Stromal cell of bone marrow (primary cell): ENCODE measurements at places on chromosomes 1 and 21.

DNA sequence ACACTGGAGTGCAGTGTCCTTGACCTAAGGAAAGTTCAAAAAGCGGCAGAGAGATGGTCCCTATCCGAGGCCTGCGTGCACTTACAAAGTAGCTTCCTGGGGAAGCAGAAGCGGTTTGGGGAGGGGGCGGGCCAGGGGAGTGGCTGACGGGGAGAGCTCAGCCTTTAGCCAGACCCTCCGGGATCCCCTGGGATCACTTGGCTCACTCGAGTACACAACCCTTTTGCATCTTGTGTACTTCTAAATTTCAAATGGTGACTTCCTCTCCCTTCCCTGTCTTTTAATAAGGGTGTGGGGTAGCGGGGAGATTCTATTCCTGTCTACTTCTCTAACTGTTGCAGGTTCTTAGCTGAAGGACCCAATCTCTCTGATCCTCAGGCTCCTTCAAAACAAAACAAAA is 18.1 kb upstream of the SNX27 start:
- no peak for DNase-seq

DNA sequence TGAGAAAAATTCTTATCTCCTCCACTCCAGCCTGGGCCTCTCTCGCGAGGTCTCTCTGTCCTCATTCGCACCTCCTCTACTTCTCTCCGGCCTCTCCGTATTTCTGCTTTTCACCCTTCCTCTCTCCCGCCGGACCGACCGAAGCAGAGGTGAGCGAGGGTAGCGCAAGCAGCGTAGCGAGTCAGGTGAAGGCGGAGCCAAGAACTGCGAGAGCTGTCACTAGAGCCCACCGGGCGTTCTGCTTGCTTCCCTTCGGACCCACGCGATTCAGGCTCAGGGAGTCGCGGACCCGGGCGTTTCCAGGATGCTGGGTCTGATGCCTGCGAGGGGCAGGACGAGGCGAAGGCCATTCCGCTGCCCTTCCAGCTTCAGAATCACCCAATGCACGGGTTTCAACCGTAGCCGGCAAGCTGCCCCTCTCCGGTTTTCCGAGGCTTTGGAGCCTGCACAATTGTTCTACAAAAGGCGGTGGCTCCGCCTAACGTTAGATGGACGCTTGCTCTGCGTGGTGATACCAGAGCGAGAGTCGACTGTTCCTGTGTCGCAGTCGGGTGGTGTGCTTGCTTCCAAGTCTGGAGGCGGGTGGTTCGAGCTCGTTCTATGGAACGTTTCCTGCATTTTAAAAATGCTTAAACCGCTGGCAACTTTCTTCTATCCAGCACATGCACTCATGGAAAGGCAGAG is 310.2 kb downstream of the FAM72C start:
- DNase-seq, result no peak

GRCh38 chr1:175185903-175186302 is 6.7 kb downstream of the KIAA0040 start:
- DNase-seq, result no peak

DNA sequence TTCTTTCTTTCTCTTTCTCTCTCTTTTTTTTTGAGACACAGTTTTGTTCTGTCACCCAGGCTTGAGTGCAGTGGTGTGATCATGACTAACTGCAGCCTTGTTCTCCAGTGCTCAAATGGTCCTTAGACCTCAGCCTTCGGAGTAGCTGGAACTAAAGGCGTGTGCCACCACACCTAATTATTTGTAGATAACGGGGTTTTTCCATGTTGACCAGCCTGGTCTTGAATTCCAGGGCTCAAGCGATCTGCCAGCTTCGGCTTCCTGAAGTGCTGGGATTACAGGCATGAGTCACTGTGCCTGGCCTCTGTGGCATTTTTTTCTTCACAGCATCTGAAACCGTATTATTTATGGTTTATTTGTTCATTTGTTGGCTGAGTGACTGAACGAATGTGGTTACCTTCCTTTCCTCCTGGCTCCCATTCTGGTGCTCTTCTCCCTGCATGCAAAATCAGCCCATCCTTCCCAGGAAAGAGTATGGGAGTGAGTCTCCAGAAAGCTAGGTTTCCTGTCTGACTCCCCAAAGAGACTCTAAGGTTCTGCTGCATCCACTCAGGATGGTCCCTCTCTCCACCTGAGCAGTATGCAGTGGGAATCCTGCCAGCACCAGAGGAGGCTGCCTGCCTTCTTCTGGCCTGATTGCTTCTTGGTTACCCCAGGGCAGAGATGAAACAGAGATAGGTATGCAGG is 155.0 kb upstream of the BEND5 start:
- peak; percentile 19 for DNase-seq

- DNase-seq, result peak; percentile 57
Measured at GRCh38 chr1:185733818-185734735, at the start of gene HMCN1. TSS of gene HMCN1 (plus strand) at chr1:185734391. CDS start at chr1:185734780, 389 bp downstream.
